ENCODE measurements at places on chromosomes 16 and 17.

- DNase-seq, result no peak
Measured at GRCh38 chr17:17018612-17019429, 23.4 kb upstream of the MPRIP start.

DNA sequence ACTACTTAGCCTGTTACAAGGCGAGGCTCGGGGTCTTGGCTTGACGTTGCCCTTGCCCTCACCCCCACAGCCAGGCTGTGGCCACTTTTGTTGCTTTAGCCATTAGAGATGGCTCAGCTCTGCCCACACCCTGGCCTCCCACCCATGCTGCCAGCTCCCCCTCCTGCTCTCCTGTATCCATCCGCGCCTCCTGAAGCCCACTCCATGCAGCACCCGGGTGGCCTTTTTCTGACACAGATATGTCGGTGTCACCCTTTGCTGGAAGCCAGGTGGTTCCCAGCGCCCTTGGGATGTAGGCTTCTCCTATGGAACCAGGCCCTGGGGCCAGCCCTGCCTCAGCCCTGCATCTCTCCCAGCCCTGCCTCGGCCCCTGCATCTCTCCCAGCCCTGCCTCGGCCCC, 9.7 kb downstream of the TSC2 start:
- DNase-seq, result no peak

GRCh38 chr17:78107976-78108725, 20.4 kb downstream of the TMC6 start:
- no peak for DNase-seq

- no peak for DNase-seq
Measured at GRCh38 chr17:76582660-76583059, 3.0 kb downstream of the ST6GALNAC2 start.

DNA sequence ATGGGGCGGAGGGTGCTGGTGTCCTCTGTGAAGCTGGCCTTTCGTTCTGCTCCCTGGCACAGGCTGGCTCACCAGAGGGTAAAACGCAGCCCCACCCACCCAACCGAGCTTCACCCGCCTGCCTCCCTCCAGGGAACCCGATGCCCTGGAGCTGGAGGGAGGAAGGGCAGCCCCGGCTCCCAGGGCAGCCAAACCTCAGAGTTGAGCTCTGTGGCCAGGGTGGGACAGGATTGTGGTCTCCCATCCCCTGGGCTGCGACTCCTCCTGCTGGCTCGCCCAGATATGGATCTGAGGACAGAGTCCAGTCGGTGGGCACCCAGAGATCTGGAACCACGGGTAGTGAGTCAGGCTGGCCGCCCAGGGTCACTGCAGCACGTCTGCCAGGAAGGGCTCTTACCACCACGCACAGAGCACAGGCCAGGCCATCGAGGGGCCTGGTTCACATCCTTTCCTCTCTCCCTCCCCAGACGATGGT, 42.6 kb upstream of the CHMP6 start:
- DNase-seq, result no peak

- peak; percentile 88 for DNase-seq
Measured at GRCh38 chr17:57463103-57463885, 207.0 kb downstream of the MSI2 start.

GRCh38 chr17:72122010-72122764, 1.4 kb downstream of the SOX9 start:
- no peak for DNase-seq

DNA sequence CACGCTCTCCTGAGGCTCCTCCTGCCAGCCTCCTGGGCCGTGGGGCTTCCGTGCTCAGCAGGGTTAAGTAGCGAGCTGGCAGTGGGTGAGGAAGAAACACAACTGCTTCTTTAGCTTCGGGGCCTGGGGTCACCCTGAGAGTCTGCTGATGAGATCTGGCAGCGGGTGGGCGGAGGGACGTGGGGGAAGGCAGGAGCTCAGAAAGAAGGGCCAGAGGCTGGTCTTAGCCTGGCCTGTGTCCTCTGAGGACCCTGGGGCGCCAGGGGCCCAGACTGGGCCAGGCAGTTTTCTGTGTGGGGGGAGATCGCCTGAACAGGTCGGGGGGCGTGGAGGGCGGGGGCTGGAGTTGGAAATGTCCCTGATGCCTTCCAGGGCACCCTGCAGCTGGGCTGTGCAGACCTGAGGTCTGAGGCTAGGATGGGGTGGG, 97.8 kb upstream of the GSE1 start:
- DNase-seq, result no peak

DNA sequence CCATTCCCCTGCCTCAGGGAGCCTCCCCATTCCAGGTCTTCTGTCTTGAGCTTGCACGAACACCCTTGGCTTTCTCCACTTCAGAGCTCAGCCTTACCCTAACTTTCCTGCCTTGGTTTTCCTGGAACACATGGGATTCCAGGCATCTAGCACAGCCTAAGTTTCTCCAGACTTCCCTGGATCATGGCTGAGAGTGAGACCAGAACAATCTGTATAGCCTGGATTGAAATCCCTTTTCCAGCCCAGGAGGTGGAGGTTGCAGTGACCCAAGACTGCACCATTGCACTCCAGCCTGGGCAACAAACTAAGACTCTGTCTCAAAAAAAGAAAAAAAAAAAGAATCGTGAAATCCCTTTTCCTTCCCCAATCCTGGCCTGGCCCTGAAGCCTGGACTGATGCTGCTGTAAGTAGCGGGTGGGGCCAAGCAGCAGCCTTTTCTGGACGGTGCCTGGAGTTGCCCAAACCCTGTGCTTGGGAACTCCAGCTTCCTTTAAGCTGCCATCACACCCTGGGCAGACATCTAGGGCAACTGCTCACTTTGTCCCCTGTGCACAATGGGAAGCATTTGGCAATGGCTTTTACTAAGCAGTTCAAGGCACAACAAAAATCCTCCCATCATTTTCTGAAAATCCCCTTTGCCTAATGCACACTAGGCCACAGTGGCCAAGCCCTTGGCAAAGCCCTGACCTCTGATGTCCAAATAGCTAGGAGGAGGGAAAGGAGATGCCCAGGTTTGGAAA, 12.0 kb upstream of the SLC16A5 start:
- no peak for DNase-seq

- no peak for DNase-seq
Measured at GRCh38 chr16:89407925-89408300, 82.4 kb downstream of the ANKRD11 start.

- no peak for DNase-seq
Measured at GRCh38 chr17:30958187-30958586, 12.7 kb upstream of the RNF135 start.

DNA sequence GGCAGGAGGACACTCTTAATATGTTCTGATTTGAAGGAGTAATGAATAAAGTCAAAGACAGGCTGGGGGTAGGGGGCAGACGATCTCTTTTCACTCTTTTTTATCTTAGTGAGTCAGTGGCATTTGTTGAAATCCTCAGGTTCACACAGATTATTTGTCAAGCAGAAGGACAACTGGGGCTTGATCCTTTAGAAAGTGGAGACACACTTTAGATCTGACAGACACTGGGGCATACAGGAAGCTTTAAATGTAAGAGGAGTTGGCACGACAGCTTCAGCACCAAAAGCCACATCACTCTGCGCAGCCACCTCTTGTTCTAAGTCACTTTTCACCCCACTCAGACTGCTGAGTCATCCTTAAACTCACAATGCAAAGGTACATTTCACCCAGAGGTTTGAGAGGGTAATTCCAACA, 121.5 kb downstream of the STXBP4 start:
- DNase-seq, result peak; percentile 16

DNA sequence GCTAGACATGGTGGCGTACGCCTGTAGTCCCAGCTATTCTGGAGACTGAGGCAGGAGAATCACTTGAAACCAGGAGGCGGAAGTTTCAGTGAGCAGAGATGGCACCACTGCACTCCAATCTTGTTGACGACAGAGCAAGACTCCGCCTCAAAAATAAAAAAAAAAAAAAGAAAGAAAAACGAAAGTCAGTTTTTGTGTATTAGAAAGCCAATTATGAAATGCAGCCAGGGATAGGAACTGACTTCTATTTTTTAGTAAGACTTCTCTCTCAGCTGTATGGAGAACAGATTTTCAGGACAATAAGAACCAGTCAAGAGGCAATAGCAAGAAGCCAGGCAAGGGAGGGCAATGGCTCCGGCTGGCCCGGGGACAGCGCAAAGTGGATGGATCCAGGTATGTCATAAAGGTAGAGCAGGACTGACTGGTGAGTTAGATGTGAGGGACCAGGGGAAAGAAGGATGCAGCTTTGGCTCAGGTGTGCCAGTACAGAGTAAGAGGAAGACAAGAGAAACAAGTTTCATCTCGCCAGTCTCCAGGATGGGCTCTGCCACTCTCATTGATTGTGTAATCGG, 12.5 kb upstream of the CCL1 start:
- no peak for DNase-seq

DNA sequence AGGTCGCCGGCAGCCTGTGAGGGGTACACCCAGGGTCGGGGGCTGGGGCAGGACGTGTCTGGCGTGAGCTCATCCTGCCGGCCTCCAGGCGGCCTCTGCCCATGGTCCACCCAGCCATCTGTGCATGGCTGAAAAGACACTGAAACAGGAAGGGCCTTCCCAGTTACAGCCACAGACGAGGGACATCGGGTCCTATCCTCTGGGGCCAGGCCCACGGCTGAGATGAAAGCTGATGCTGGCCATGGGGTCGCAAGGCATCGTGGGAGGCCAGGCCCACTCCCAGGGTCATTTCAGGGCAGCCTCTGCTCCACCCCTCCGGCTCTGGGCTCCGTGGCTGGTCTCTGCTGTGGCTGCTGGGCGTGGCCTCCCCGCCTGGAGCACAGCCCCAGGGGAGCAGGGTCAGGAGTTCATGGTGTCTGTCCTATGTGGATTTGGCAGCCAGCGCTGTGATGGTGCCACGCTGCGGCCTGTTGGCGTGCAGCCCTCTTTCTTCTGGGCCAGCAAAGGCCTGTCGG, 16.6 kb upstream of the ATP6V0C start:
- no peak for DNase-seq

DNA sequence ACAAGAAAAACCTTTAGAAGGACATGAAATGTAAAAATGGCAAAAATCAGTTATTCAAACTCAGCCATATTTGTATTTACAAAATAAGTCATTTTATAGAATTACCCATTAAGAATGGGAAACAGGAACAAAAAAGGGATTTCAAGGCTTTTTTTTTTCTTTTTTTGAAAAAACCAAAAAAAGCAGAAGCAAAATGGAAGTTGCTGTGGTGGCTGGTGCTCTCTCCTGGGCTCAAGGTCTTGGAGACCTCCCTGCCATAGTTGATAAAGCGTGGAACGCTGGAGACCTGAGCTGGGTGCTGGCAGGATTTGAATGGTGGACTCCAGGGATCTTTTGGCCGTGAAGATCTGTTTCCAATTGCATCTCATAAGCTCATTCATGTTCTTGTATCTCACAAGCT, 3.1 kb downstream of the PLCG2 start:
- no peak for DNase-seq

GRCh38 chr16:54718376-54718775, 212.3 kb upstream of the IRX5 start:
- DNase-seq, result no peak

DNA sequence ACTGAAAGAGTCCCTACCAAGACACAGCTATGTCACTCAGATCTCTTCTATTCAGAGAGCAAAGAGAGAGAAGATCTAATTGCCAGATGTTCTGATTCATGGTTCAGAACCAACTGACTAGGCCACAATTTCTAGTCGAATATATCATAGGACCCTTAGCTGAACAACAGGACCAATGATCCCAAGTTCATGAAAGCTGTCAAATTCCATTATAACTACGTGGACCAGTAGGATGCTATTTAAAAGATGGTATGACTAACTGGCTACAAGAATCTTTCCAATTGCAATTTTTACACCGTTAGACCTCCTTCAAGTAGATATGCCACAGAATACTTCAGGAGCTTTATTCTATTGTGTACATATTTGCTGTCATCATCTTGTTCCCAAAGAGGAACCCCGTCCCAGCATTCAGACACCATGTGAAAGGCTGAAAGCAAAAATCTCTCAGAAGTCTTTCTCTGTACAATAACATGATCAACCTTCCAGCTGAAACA, 26.0 kb downstream of the DCUN1D3 start:
- no peak for DNase-seq

GRCh38 chr17:19250421-19251173, 13.4 kb downstream of the EPN2 start:
- DNase-seq, result no peak

GRCh38 chr17:45440161-45440778, 7.6 kb upstream of the ARHGAP27 start:
- no peak for DNase-seq

DNA sequence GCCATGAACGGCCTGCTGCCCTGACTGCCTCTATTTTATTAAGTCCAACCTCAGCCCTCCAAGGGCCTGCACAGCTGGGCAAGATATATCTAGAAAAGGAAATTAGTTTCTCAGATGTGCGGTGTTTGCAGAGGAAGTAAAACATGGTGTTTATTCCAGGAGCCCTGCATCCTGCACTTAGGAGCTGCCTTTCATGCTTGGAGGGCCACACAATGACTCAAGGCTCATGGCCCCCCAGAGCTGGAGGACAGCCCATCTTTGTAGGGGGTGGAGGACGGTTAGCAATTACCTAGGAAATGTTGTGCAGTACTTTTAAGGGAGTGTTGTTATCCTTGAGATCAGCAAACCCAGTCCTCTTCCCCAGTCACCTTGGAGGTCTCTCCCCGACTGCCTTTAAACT, 80.5 kb downstream of the COPRS start:
- no peak for DNase-seq

DNA sequence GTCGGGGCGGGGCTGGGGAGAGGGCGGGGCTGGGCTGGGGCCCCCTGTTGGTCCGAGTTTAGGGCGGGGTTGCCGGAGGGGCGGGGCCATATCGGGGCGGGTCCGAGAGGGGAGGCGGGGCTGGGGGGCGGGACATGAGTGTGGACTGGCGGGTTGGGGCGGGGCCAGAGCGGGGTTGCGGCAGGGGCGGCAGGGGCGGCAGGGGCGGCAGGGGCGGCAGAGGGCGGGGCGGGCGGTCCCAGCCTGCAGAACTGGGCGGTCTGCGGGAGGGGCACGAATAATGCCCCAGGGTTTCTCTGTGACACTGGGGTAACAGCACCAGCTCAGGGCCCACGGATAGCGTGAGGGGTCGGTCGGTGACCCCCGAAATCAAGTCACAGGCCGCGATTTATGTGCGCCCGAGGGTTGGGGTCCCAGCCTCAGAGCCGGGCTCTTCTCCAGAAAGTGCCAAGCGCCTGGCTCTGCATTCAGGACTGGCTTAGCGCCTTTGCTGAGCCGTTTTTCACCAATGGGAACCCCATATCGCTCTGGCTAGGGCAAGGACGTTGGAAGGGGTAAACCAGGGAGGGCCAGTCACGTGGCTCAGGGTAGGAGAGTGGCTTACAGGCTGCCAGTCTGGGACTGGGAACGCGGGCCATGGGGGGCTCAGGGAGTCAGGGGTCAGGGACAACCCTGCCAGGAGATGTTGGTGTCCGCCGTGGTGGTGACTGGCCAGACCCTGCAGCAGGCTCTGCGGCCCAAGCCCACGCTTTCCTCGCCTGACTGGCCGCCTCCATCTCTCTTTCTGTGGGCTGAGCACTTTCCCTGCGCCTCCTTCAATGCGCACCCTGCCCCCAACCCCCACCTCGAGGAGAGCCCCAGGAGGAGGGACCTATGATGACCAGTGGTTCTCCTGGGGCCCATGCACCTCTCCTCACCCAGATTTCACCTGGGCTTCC, 1.2 kb upstream of the METTL26 start:
- DNase-seq, result peak; percentile 93

- no peak for DNase-seq
Measured at GRCh38 chr17:37255432-37255831, 120.4 kb upstream of the C17orf78 start.

Measured in stimulated activated naive CD8-positive, alpha-beta T cell treated with anti-CD3 and anti-CD28 coated beads, Interleukin-15, Interleukin-2, amounts not matched to agents 100 U/mL and 50 U/mL, for 24 hours (primary cell).